Fibroblast of gingiva (primary cell): ENCODE measurements at places on chromosomes 6 and 20.

DNA sequence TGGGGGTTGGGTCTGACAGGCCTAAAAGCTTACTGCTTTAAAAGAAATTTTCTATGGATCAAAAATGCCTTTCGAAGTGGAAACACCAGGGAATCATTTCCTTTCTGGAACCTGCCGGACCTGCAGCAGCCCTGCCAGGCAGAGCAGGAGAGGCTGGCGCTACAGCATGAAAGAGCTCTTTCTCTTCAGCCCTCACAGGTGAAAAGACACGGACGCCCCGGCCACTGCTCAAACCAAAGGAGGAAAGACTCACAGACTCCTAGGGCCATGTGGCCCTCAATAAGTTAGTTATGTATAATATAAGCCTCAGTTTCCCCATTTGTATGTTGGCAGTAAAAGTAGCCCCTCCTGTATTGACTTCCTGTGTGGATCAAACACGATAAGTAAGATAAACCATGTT is 8.3 kb downstream of the SCML4 start:
- DNase-seq, result no peak

- no peak for DNase-seq
Observed at GRCh38 chr6:107740496-107741190, 83.5 kb downstream of the SCML4 start.

DNA sequence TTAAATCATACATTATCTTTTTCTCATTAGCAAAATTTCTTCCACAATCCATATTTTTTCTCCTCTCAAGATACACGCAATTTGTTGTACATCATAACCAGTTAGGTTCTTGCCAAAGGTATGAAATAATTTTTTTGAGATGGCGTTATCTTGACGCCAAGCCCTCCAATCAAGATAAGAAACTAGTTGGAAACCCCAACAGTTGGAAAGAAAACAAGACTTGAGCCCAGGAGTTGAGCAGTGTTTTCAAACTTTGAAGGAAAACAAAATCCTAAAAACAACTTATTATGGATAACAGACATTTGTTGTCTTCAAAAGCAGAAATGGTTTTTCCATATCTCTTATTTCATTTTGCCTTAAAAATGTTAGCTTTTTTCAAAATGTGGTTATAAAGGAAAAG is 184.8 kb downstream of the SLC24A3 start:
- no peak for DNase-seq

DNA sequence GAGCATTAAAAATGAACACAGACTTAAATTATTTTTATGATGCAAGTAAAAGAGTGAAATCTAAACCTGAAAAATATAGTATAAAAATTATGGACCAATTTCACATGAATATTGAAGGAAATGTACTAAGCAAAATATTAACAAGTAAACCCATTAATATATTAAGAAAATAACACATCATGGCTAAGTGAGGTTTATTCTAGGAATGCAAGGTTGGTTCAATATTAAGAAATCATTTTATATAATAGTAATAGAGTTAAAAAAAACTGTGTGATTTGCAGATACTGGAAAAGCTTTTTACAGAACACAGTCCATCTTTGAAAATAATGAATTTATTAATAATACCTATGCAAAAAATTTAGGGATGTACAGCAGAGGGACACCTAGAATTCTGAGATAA is 20.9 kb downstream of the ZSCAN12 start:
- DNase-seq, result no peak

DNA sequence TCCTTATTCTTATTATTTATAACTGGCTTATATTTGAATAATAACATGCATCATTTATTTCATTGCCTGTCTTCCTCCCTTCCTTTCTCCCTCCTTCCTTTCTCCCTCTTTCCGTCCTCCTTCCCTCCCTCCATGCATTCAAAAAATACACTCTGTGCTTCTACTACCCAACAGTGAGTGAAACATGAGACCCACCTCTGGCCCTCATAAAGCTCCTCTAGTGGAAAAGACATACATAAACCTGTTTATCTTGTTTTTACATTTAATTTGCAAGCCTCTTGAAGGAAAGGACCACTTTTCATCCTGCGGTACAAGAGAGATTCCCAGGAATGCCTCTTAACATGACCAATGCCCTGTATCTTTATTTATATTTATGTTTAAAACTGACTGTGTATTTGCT is 21.8 kb upstream of the ISM1 start:
- DNase-seq, result no peak

DNA sequence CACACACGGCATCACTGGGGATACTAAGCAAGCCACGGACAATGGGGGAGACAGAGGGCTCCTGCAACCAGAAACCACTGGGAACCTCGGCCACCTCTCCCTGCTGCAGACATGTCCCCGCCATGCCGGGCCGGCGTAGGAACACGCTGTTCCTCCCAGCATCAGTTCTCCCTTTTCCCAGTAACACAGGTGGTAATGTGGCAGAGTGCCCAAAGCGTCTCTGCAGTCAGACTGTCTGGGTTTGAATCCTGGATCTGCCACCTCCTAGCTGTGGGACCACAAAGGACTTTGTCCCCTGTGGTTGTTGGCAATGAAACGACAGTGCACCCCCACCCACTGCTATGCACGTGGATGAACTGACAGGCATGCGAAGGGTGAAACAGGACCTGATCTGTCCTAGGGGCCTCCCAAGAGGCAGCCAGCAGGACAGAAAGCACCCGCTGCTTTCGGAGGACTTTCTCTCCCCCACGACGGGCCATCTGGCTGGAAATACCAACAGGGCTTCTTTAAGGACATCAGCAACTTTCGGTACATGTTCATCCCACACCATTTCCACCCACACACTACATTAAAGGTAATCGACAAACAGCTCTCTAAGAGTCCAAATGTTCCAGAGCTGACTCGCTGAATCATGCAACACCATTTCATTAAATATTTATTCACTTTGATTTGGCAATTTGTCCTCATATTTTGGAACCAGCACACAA is 74.1 kb downstream of the SULF2 start:
- no peak for DNase-seq

- no peak for DNase-seq
Observed at GRCh38 chr20:20972490-20972889, 133.7 kb downstream of the LINC00237 start.

GRCh38 chr20:37349517-37350491 is 3.9 kb downstream of the SRC start:
- no peak for DNase-seq

- DNase-seq, result peak; percentile 95
Observed at GRCh38 chr6:151269321-151269995, 29.7 kb downstream of the AKAP12 start.

DNA sequence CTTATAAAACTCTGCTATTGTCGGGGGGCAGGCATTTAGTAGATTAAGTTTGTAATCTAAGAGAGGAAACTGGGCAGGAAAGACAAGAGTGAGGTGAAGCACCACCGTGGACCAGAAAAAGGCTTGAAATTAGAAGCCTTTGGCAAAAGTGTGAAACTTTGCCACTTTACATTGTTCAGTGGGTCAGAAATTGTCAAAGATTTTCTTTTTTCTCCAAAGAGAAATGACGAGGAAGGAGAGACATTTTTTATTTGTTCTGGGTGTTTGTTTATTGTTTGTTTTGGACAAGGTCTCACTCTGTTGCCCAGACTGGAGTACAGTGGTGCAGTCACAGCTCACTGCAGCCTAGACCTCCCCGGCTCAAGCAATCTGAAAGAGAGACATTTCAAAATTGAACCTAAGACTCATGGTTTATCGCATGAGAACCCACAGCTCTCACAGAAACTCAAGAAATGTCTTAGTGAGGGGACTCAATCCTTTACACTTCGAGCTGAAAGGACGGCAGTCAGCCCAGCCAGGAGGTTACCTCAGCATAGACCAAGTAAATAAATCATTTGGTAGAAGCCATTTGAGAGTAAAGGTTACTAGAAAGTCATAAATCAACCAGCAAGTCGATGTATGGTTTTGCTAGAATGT is 262.8 kb upstream of the TAB2 start:
- DNase-seq, result no peak

- DNase-seq, result no peak
Observed at GRCh38 chr6:17921454-17921853, 66.0 kb downstream of the KIF13A start.

GRCh38 chr6:52984247-52984646 is 10.8 kb downstream of the GSTA4 start:
- DNase-seq, result no peak

- DNase-seq, result no peak
Observed at GRCh38 chr6:28711788-28712341, 186.2 kb downstream of the GPX5 start.

- DNase-seq, result peak; percentile 80
Observed at GRCh38 chr6:136011475-136011874, 160.0 kb downstream of the PDE7B start.

DNA sequence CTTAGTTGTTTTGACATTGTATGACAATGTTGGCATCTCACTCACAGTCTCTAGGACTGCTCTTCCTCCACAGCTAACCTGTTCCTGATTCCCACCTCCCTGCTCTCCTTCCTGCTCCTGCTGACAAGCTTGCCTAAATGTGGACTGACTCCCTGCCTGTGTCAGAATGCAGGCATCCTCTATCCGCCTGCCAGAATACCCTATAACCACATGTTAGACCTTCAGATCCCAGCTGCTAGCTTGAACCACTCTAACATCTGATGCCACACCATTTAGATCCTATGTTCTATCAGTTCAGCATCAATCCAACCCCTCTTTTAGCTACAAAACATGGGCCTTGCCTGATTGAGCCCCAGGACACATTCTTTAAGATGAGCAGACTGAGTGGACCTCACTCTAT is 12.2 kb downstream of the FILIP1 start:
- DNase-seq, result no peak

DNA sequence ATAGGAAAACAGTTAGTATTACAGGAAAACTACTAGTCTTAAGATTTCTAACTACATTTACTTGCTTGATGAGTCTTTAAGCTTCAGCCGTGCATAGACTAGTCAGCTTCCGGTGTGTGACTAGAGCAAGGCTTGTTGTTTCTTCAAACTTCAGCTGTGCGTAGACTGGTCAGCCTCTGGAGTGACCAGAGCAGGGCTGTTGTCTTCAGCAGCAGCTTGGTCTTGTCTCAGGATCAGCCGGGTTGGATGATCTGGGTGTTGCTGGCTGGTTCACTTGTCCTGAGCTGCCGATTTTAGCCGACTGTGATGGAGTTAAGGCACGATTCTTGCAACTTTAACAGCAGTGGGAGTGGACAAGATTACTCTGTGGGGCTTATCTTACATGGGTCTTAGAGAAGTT is 44.7 kb downstream of the HLA-C start:
- no peak for DNase-seq

GRCh38 chr6:45076217-45076930 is 251.8 kb upstream of the RUNX2 start:
- peak; percentile 69 for DNase-seq

GRCh38 chr6:133326584-133326983 is 85.4 kb downstream of the EYA4 start:
- DNase-seq, result no peak

GRCh38 chr6:20688710-20689500 is 154.6 kb downstream of the CDKAL1 start:
- peak; percentile 21 for DNase-seq

- no peak for DNase-seq
Observed at GRCh38 chr6:52635049-52635577, 35.8 kb upstream of the TMEM14A start.

DNA sequence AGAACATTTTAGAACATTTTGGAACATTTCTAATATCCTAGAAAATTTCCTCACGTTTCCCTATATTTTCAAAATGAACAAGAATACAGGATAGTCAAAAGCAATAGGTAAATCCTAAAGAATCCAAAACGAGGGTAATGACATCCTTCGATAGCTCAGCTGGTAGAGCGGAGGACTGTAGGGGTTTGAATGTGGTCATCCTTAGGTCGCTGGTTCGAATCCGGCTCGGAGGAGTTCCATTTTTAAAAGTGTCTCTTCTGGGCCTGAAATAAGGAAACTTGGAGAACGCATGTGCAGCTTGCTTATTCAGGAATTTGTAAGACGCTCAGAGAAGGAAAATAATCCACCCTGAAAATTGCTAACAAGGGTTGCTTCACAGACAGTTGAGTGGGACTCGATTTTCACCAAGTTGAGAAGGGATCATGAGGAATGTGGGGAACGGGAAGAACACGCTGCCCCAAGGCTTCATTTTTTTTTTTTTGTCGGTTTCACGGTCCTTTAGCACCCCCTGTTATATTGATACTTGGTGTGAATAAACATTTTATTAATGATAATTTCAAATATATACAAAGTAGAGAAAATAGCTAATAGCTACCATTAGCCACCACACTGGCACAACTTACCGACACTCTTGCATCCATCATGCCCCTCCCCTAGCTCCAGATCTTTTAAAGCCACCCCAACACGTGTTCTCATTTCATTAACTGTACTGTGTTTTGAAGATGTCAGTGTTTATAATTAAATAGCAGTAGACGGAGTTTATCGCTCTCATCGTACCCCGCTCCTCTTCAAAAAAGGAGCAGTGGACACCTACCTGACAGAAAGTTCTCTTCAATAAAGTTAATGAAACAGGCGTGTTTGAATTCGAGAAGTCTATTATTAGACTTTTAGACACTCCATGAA is 1.8 kb upstream of the ABT1 start:
- peak; percentile 81 for DNase-seq

GRCh38 chr20:63086421-63087235 is 79.9 kb upstream of the BHLHE23 start:
- no peak for DNase-seq

- DNase-seq, result no peak
Observed at GRCh38 chr6:166713434-166714186, 86.6 kb upstream of the RPS6KA2 start.

GRCh38 chr20:3696200-3696599 is 14.4 kb upstream of the ADAM33 start:
- no peak for DNase-seq

DNA sequence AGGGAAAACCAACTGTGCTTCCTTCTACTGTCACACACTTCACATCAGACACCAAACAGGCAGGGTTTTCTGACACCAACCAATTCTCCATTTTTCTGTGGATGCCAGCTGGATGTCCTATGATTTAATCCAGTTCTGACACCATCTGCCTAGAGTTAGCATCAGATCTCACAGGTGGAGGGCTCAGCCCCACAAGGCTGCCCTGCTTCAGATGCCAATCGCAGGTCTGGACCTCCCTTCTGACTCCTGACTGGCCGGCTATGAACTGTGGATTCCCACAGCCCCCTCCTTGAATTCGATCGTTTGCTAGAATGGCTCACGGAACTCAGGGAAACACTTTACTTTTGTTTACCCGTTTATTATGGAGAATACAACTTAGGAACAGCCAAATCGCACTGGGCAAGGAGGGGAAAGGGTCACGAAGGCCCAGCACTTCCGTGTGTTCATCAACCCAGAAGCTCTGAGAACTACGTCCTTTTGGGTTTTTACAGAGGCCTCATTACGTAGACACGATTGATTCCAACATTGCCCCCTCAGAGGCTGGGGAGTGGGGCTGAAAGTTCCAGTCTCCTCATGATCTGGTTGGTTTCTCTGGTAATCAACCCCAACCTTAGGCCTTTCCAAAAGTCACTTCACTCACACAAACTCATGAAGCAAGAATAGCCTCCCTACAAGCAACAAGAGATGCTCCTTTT is 25.4 kb upstream of the MAS1 start:
- no peak for DNase-seq

DNA sequence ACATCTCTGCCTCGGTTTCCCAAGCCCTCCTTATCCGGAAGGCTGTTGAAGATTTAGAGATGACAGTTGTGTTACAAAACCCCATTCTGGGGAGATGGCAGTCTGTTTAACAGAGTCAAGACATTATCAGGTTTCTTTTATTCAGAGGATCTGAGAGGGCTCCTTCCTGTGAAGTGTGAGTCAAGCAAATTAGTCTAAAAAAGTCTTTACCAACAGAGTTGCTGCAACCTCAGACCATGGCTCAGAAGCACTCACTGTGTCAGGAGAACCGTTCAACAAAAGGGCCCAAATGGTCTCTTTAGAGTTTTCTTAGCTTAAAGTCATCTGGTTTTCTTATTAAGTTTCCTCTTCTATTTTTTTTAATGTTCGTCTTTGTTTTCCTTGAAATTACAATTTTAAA is 717.8 kb downstream of the EPM2A start:
- DNase-seq, result peak; percentile 23

- DNase-seq, result no peak
Observed at GRCh38 chr6:163945808-163946207, 531.3 kb downstream of the QKI start.
